Femur (tissue), 1 donor: ENCODE measurements at places on chromosomes 11 and 22.
A peak's percentile ranks its signal among the peaks of the same experiment; 100 is the strongest.

DNA sequence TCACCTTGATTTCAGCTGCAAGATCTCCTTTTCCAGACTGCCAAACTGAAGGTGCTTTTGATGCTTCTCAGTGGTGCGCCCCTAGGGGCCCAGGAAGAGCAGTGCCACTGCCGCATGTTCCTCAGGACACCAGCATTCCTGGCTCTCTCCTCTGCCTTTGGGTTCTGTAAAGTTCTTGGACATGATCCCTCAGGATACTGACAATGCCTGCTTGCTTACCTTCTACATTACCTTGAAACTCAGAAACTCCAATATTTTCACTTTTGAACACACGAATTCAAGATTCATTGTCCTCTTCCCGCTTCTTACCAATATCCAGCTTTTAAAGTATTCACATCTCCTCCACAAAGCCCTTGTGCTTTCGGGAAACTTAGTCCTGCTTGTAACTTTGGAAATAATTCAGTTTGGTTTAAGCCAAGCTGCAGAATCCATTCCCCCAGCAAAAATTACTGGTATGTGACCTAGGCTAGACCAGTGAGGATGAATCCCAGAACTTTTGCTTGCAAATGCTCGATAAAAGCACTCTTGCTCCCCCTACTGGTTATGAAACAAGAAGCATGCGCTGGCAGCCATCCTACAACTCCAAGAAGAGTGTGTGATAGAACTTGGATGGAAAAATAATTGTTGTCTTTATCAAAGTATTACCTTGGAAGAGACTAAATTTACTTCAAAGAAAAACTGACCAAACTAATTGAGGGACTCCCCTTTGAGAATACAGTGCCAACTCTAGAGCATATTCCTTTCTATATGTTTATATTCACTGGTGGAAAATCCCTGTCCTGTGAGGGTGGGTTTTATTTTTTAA lies 16.5 kb upstream of the OR5B21 start:
- DNase-seq: peak; percentile 72

- DNase-seq: no peak
These were observed 8.3 kb downstream of the RIN1 start for GRCh38 chr11:66328031-66328301.

DNA sequence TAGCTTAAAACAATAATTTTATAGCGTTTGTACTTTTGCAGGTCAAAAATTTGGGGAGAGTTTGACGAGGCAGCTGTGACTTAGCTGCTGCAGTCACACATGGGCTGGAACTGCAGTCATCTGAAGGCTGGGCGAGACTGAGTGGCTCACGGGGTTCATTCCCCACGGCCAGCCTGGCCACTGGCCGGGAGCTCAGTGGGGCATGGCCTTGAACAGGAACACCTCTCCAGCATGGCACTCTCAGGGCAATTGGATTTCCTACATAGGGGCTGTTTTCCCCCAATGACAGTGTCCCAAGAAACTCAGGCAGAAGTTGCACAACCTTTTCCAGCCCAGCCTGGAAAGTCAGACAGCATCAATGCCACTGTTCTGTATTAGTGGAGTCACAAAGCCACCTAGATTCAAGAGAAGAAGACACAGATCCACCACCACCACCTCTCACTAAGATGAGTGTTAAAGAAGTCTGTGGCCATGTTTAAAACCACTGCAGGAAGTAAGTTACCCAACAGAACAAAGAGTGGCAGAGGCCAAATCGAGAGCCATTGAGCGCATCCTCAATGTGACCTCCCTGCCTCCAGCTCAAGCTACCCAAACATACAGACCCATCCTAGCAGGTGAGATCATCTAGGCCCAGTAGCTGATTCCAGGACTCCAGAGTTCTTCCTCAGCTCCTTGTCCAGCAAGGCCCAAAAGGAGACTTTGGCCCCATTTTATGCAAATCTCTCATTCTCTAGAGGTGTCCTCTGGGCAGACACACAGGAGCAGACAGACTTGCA lies 618.7 kb upstream of the CADM1 start:
- DNase-seq: no peak

- peak; percentile 9 for DNase-seq
These were observed 40.5 kb downstream of the NAT10 start for GRCh38 chr11:34145847-34146381.

DNA sequence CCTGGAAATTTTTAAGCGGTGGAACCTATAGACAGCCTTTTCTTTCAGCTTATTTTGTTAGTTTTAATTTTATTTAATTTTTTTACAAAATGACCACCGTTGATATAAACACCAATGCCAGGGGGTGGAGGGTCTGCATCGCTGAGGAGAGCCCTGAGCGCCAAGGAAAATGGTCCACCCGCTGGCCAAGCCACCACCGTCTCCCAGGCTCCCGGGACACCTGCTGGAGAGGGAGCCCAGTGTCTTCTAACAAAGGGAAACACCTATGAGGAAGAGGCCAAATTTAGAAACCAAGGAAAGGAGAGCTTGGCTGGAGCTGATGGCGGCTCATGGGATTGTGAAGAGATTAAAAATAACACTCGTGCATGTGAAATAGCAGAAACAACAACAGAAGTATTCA lies 288 bp upstream of the KRTAP5-8 start:
- no peak for DNase-seq

- DNase-seq: no peak
These were observed 717 bp downstream of the OSM start for GRCh38 chr22:30265823-30266444.

DNA sequence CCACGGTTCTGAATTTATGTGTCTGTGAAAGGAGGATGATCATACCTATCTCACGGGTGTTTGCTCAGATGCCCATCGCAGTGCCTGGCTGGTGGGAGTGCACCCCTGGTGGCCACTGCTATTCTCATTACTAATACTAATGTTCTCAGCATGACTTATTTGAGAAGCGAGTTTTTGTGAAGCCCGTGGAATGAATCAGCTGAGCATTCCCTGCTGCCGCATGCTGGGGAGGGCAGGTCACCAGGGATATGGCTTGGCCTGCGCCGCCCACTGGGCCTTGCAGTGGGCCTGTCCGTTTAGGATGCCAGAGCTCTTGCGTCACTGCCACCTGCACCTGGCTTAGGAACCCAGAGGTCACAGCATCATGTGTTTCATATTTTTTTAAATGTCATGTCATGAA lies 16.9 kb downstream of the CTTN start:
- no peak for DNase-seq

DNA sequence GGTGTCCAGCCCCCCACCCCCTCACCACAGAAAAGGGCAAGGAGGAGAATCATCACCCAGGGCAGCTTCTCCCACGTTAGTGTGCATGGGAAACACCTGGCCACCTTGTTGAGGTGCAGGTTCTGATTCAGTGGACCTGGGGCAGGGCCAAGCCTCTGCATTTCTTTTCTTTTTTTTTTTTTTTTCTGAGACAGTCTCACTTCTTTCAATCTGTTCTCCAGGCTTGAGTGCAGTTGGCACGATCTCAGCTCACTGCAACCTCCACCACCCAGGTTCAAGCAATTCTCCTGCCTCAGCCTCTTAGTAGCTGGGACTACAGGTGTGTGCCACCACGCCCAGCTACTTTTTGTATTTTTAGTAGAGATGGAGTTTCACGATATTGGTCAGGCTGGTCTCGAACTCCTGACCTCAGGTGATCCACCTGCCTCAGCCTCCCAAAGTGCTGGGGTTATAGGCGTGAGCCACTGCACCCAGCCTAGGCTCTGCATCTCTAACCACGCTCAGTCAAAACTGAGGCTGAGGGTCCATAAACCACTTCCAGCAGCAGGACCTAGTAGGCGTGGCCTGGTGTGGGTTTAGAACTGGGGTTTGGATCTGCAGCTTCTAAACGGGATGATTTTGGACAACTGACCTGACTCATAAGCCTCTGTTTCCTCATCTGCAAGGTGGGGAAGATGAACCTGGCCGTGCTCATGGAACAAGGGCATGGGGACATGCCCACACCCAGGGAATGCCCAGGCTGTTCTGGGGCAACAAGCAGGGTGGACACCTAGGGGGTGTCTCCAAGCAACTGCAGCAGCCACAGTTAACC lies 734 bp downstream of the ZP1 start:
- no peak for DNase-seq

DNA sequence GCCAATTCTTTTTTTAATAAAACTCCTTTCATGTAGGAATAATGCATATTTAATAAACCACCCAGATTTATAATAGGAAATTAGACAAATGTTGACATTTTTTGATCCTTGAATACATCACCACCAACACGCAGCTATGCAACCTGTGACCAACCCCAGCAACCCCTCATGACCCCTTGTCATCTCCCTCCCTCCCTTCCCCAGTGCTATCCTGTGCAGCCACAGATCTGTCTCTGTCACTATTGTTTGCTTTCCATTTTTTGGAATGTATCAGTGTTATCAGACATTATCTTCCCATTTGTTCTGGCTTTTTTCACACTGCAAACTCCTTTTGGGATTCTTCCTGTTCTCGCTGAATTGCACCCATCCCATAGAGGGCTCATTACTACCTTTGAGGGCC lies 114.1 kb downstream of the VPREB1 start:
- no peak for DNase-seq

DNA sequence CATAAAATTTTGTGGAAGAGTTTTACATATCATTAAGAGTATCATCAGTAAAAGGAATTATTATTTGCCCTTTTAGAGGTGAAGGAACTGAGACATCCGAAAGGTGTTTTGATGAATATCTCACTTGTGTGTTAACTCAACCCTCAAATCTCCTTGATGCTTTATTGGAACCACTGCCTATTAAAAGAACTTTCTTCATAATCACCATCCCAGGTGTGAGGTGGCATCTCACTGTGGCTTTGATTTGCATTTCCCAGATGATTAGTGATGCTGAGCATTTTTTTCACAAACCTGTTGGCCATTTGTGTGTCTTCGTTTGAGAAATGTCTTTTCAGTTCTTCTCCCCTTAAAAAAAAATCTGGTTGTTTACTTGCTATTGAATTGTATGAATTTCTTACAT lies 134.0 kb upstream of the SYN3 start:
- no peak for DNase-seq

- DNase-seq: no peak
These were observed 86.7 kb upstream of the RAB1B start for GRCh38 chr11:66181632-66182315.

- no peak for DNase-seq
These were observed 332.2 kb downstream of the TMEM135 start for GRCh38 chr11:87369888-87370287.

- peak; percentile 31 for DNase-seq
These were observed 976.3 kb upstream of the FAT3 start for GRCh38 chr11:91248199-91248807.

GRCh38 chr11:9639985-9640384 lies 23.9 kb upstream of the SWAP70 start:
- DNase-seq: no peak

- peak; percentile 79 for DNase-seq
These were observed 1.2 kb downstream of the PHLDB1 start for GRCh38 chr11:118608360-118609227.

- DNase-seq: peak; percentile 18
These were observed 57.5 kb upstream of the THY1 start for GRCh38 chr11:119480380-119481020.

GRCh38 chr11:132595711-132596134 lies 936.6 kb downstream of the OPCML start:
- DNase-seq: no peak

GRCh38 chr11:3010004-3010403 lies 17.9 kb upstream of the NAP1L4 start:
- no peak for DNase-seq

GRCh38 chr22:17284888-17285287 lies 65.7 kb upstream of the ADA2 start:
- DNase-seq: no peak

GRCh38 chr22:48926643-48927042 lies 901.0 kb downstream of the BRD1 start:
- no peak for DNase-seq

- DNase-seq: peak; percentile 66
These were observed 1.5 kb upstream of the PLEKHA7 start for GRCh38 chr11:17015627-17016126.

- no peak for DNase-seq
These were observed 281.3 kb downstream of the TTC28 start for GRCh38 chr22:28398355-28398754.

DNA sequence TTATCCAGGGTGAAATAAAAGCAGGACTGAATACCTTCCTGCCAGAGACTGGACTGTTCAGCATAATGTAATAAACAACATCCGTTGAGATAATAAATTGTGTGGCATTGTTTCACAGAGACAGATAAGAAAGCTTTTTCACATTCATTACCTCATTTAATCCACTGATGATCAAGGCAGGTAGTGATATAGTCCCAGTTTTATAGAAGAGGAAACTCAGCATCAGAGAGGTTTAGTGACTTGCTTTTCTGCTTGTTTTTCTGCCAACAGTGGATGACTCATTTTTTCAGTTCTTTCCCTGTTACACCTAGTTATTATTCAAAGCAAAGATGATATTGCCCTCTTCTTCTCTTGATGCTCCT lies 4.0 kb downstream of the MYO18B start:
- no peak for DNase-seq

GRCh38 chr11:1571760-1572196 lies 293 bp downstream of the DUSP8 start:
- no peak for DNase-seq

DNA sequence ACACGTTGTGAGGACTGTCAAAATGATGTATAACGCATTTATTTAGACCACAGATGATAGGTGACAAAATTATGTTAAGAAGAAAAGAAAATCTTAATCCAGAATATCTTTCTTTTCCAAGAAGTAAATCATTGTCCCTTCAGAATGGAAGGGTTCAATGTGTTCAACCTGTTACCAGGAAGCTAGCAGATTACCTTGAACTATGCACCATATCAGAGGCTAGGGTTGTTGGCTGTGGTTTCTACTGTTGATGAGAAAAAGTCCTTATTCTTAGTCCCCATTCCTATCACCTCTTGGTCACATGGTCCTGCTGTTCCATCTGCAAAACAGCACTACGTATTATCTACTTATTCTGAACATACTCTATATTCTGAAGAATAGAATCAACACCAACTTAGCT lies 339.5 kb upstream of the CADM1 start:
- no peak for DNase-seq

DNA sequence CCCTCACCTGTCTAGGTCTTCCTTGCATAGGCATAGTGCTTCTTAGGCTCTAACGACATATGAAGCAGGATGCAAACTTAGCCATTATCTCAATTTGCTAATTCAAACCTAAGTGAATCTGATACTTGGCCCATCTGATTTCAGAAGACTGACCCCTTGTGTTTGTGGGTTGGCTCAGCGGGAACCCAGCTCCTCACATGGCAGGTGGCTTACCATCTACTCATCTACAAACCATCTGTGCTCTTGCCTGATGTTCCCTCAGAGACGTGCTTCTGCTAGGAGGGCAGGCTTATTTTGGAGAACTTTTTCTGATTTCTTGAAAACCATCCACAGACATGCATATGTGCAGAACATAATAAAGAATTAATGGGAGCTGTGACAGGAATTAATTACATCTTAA lies 15.2 kb downstream of the ELMOD1 start:
- DNase-seq: no peak

GRCh38 chr11:7904917-7905316 lies 26.2 kb downstream of the OR10A6 start:
- no peak for DNase-seq
